NCI-H1694 treated with DMSO at 0.1 percent for 48 hours (cell line): ENCODE measurements at places on chromosomes 5 and 9.

DNA sequence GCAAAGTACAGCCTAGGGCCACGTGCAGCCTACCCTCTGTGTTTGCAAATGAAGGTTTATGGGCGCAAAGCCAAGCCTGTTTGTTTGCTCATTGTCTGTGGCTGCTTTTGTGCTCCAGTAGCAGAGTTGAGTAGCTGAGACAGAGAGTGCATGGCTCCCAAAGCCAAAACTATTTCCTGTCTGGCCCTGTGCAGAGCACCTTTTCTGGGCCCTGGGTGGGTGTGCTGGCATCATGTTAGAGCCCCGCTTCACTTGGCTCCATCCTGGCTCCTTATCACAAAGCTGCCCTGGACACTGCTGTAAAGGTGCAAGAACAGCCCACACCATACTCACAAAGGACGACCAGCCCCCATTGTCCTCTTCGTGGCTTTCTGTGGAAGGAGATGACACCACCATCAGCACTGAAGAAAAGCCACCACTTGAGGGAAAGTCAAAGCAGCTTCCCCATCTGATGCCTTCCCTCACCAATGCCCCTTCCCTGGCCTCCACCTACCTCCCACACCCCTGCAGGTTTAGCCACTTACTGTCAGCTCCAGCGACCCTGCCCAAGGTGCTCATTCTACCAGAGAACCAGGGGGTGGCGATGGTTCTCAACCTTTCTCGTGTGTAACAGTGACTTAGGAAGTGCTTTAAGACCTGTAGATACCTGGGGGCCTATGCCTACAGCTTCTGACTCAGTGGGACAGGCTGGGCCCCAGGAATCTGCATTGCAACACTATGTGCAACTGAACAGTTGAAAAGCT lies 23.4 kb downstream of the LCP2 start:
- peak; percentile 7 for DNase-seq

DNA sequence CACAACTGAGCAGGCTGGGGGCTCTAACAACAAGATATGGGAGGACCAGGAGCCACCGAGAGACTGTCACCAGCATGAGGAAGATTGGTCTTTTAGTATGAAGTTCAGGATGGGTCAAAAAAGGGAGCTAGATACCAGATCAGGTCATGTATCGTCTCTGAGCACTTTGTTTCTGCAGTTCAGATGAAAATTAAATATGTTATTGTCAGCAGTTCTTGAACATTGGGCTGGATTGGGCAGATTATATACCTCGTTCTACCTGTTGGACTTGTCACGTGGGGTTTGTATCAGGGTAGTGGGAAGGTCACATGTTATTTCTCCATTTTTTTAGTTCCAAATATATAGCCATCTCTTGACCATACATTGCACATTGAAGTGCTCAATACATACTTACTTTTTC lies 47.3 kb downstream of the RCL1 start:
- DNase-seq, result no peak

- no peak for DNase-seq
Observed at GRCh38 chr5:124692324-124692723, 54.1 kb downstream of the ZNF608 start.

DNA sequence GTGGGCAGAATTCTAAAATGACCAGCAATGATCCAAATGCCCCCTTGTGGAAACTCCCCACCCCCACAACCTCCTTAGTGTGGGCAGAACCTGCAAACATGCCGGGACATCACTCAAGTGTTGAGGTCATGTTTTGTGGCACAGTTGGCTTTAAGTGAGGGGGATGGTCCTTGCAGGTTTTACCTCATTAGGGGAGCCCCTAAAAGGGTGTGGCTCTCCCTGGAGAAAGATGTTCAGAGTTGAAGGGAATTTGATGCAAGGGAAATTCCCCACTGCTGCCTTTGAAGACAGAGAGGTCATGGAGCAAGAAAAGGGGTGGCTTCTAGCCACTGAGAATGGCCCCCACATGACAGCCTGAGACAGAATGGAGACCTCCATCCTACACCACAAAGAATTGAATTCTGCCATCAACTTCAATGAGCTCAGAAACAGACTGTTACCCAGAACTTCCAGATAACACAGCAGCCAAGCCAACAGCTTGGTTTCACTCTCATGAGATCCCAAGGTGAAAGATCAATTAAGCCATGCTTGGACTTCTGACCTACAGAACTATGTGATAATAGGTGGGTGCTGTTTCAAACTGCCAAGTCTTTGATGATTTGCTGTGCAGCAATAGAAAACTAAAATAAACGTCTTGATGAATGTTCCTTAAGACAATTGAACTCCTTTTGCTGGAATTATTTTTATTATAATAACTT lies 103.4 kb downstream of the MED10 start:
- DNase-seq, result no peak

DNA sequence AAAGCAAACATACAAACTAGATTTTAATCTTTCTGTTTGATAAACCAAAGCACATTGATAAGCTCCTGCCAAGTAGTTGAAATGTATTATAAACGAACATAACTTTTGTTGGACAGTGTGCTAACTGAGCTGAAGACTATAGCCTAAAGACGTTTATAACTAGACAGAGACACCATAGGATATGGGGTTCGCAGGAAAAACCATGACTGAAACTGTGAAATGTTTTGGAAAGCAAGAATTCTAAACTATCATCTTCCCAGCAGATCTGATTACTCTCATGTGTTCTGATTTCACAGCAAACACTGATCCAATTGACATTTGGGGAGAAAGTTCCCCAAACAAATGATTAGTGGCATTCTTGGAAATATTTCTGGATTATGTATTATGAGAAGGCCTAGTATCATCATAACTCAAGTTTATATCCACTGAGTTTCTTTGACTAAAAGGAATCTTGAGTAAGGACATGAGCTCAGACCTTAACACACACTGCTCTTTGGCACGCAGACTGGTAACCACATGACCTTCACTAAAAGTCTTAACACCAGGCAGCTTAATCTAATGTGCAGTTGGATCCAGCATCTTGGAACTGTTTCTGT lies 375.2 kb downstream of the ZNF608 start:
- no peak for DNase-seq

DNA sequence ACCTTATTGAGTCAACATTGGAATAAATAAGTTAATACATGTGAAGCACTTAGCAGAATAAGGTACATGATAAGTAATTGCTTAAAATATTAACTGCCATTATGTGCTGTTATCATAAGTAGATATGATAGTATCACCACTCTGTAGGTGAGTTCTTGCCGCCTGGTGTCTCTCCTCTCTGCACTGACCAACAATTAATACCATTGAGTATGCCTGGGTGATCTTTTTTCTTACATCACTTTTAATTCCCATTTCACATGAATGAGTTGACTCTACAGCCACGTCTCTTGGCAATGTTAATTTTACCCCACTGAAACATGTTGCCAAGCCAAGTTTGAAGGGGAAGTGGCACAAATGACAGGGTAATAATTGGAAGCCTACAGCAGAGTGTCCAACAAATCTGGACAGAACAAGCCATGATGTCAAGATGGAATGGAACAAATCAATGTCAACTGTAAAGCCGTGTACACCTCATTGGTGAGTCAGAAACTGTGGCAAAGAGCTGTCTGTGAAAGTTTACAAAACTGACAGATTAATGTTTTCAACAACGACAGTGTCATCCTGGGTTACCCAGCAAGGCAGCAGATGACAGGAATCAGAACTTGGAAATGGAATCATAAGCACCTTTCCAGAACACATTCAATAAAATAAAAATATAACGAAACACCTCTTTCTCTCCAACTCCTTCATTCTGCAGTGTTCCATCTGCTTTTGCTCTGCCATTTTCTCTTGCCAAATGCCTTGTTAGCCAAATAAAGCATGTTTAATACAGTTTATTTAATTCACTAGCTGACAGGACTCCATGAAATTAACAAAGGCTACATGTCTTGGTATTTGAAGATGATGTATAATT lies 330.9 kb downstream of the CTNND2 start:
- no peak for DNase-seq

DNA sequence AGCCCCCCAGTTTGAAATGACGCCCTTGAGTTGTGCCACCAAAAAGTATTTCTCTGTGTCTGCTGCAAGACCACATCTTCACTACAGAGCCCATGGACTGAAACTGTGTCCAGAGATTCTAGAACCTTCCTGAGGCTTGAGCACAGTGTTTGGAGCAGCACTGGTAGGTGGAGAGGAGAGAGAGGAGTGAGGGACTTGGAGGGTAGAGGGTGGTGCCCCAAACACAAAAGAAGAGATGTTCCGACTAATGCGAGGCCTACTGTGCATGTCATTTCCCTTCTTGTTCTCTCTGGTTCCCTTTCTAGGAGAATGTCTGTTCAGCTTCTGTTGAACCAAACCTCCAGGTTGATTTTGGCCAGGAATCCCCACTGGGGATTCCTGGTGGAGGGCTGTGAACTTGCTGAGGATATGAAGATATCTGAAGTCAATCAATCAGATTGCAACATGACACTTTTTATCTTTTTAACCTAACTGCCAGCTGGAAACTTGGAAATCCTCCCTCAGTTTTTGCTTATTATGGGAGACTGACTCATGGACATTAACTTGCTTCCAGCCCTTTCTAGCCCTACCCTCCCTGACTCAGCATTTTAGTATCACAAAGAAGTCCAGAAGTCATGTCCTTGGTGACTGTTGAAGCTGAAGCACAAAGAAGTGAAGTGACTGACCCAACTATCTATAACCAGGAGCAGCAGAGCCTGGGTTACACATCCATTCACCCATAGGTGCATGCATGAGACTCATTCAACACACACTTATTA lies 154.5 kb downstream of the NR3C1 start:
- no peak for DNase-seq

DNA sequence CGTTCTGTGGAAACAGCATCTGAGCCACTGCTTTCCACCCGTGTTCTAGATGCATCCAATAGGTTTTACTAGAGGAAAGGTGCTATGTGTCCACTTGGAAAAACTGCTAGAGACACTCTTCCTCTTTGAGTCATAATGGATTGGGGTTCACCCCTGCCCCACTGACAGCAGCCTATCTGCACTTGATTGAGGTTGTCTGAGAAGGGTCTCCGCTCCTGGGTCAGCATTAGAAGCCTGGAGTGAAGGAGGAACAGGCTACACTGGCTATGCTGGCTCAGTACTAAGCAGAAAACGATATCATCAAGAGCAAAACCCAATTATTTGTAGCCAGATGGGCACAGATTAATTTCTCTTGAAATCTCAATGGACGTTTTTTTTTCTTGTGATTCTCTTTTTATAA lies 152.6 kb upstream of the IQGAP2 start:
- DNase-seq, result no peak

DNA sequence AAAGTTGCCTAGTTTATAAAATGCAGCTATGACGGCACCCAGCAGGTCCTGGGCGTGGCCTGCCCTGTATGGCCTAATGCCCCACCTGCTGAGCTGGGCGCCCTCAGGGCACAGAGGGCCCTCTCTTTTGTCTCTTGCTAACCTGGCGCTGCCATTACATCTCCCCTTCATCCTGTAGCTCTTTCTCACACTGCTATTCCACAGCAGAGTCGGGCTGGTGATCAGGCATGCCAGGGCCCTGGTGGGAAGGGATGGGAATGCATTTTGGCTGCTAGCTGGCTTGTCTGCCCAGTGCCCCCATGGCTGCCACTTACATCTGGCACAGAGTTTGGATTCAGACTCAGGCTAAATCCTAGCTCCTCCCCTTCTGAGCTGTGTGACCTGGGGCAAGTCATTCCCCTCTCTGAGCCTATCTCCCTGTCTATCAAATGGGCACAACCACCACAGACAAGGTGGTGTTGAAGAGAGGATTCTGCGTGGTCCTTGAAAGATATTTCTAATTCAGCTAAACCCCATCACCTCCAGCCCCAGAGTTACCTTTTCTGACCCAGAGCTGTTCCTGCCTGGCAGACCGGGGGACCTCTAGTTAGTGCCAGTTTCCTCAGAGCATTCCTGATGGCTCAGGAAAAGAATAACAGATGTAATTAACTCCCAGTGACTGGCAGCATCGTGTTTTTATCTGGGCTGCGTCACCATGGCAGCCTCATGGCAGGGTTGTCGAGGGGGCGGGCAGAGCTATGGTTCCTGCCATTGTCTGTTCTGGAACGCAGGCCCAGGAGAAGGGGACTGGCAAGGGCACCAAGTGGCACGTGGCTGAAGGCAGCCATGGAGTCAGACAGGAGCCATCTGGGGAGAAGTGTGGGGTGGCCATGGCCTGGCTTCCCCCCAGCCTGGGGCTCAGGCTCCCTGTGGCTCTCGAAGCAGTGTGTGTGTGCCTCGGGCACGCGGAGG lies 6.3 kb downstream of the PRR7 start:
- DNase-seq, result no peak

GRCh38 chr9:93326056-93326455 lies 125.4 kb upstream of the FAM120A start:
- no peak for DNase-seq

DNA sequence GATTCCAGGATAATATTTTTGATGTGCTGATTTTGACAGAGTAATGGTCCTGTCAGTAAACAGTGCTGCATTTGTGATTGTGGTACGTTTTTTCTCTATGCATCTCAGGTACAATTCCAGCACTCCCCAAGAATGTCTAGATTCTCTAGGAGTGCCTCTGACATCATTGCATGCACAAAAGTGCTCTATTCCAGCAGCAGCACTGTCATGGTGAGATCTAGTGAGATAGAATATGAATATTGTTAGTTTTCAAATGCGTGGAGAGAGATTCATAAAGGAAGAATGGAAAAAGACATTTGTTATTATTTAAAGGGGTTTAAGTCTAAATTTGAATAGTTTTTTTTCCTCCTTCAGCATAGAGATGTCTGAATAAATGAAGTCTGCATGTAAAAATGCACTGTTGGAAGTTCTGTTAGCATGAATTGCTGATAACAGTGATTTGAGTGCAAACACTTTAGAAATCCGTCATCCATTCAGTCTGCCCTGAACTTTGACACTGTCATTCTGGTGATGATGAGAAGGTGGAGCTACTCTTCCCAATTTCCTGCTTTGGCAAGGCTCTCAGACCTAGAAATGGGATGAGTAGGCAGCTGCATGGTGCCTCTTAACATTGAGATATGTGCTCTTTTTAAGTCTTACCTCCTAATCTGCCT lies 84.6 kb downstream of the GAPVD1 start:
- DNase-seq, result no peak

GRCh38 chr9:25936031-25936430 lies 257.8 kb upstream of the TUSC1 start:
- no peak for DNase-seq

- DNase-seq, result no peak
Observed at GRCh38 chr9:26375448-26375847, 517.2 kb downstream of the CAAP1 start.

DNA sequence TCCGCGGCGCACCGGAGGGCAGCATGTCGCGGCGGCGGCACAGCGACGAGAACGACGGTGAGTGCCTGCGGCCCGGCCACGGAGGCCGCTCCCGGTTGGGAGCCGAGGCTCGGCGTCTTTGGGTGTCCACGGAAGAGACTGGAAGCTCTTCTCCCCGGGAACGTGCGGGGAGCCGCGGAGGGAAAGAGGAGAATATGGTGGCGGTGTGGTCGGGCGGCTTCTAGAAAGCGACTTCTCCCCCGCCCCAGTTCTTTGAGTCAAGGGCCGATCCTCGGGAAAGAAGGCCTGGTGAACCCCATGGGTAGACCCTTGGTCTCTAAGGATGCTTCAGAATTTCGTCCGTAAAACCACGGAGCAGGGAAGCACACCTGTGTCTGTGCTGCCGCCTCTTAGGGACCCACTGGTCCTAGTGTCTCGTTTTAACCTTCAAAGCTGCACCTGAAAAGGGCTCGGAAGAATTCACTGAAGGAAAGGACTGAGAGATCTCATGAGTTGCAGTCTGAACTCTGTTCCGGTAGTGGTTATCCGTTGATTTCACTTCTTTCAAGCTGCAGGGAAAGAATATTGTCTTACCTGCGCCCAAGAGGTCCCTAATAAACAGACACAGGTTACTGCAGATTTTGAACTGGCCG lies 354 bp downstream of the NCBP1 start:
- DNase-seq, result peak; percentile 5
